ENCODE measurements at places on chromosomes 7 and 10.

GRCh38 chr7:45650404-45651394 is 76.5 kb downstream of the ADCY1 start:
- no peak for DNase-seq

DNA sequence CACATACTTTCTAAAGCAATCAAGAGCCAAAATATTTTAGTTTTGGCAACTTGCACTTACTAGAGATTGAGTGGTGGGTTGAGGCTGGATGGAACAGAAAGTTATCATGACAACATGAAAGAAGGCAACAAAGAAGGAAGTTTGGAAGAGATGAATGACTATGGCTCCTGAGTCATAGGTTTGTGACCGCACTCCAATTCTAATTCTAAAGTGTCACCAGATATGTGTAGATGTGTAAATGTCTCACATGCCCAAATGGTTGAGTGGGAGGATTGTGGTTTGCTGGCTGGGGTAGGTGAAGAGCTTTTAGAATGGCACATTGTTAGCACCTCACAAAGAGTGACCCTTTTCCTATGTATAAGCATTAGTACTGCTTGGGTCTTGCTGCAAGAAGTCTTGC is 20.2 kb downstream of the TAS2R16 start:
- DNase-seq, result no peak

DNA sequence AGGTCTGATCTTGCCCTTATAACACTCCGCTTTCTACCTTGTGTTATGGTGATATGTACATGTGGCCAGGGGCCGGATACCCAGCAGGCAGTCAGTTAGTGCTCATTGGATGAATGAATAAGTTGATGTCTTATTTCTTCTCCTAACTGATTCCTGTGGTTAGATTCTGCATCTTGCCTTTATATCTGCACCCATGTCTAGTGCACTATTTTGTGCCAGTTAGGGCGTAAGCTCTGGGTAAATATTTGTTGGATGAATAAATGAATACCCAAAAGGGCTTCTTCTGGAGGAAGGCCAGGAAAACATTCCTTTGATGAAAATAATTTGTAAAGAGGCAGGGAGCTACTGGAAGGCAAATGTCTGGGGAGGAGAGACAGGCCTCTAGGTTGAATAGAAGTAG is 148.2 kb downstream of the CHN2 start:
- DNase-seq, result no peak

DNA sequence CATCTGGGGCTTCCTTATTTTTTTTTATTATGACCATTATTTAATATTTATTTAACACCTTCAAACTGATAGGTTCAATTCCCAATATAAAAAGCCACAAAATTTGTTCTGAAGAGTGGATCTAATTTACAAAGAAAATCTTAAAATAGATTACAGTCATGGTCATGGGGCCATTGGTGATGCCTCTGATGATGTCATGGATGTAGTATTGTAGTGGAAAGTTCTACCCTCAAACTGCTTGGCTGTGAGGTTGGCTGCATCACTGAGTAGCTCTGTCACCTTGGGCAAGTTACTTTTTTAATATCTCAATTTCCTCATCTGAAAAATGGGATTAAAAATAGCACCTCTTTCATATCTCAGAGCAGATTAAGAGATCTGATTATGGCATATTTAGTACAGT is 128.5 kb downstream of the DKK1 start:
- no peak for DNase-seq

DNA sequence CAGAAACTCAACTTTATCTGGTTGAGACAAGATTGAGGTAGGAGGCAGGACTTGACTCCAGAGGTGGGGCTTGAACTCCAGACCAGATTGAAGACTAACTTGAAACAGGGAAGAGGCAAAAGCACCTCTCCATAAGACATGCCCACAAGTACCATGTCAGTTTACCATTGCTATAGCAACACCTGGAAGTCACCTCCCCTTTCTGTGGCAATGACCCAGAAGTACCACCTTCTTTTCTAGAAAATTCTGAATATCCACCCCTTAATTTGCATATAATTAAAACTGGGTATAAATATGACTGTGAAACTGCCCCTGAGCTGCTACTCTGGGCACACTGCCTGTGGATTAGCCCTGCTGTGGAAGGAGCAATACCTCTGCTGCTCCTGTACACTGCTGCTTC is 4.9 kb upstream of the TOMM7 start:
- no peak for DNase-seq

- peak; percentile 41 for DNase-seq
Measured at GRCh38 chr10:16787361-16787791, 29.8 kb downstream of the RSU1 start.

GRCh38 chr10:101607124-101607523 is 19.0 kb downstream of the DPCD start:
- DNase-seq, result no peak

- no peak for DNase-seq
Measured at GRCh38 chr7:30238721-30239441, 45.5 kb upstream of the ZNRF2 start.

GRCh38 chr7:50953303-50953702 is 170.6 kb upstream of the GRB10 start:
- DNase-seq, result no peak

GRCh38 chr7:36317276-36317675 is 72.4 kb upstream of the ANLN start:
- no peak for DNase-seq

- no peak for DNase-seq
Measured at GRCh38 chr7:152145853-152146466, 120.5 kb downstream of the GALNT11 start.

- no peak for DNase-seq
Measured at GRCh38 chr7:151726652-151727578, 150.0 kb downstream of the PRKAG2 start.

DNA sequence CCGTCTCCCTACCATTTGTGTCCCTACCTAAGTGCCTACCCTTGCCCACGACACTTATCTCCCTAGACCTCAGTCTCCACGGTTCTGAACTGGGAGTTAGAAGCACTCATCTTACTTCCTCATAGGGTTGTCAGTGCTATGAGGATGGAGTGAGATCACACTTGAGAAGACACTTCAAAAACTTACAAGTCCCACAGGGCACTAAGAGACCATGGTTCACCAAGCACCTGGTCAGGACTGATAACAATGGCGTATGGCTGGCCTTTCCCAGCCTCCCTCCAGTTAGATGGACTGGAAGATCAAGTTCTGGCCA is 43.2 kb downstream of the KCNMA1 start:
- DNase-seq, result no peak

GRCh38 chr7:7315851-7316250 is 133.5 kb downstream of the C1GALT1 start:
- DNase-seq, result no peak

- no peak for DNase-seq
Measured at GRCh38 chr10:62422068-62422590, 48.0 kb downstream of the ZNF365 start.

- DNase-seq, result no peak
Measured at GRCh38 chr7:64863969-64864368, 39.1 kb upstream of the ZNF273 start.

GRCh38 chr10:70656489-70656888 is 15.8 kb upstream of the ADAMTS14 start:
- DNase-seq, result peak; percentile 48

DNA sequence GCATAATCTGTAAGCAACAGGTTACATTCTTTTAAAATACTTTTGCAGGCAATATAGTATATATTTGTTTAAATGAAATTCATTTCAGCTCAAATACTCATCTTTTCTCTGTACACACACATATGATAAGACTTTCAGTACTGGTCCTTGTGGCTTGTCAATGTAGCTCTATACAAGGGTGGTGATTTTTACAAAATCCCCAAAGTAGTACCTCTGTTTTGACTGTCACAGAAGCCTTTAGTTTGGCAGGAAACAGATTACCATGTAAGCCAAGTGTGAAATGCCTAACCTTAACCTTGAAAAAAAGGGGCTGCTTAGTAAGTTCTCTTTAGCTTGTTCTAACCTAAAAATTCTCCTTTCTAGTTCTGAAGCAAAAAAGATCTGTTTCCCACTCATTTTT is 87.9 kb downstream of the KCND2 start:
- no peak for DNase-seq

DNA sequence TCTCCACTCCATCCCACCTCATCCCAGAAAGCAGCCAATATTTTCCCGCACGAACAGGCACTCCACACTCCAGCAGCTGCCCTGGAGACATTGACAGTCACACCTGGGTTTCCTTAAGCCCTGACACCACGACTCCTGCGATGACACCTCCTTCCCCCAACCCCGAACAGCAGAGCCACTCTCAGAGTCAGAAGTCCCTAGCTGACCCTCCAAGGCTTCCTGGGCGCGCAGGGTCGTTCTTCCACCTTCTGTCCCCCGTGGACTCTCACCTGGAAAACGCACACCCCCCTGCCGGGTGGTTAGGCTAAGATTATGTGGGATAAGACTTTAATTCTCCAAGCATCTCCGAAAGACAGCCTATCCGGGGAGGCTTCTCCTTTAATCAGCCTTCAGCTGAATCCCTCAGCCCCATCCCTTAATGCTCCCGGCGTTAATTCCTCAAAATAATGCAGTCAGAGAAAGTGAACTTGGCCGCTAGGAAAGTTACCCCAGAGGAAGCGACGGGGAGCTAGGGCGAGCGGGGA is 1.1 kb downstream of the DENND11 start:
- DNase-seq, result no peak

- DNase-seq, result no peak
Measured at GRCh38 chr10:62054408-62054807, 152.9 kb downstream of the ARID5B start.

- DNase-seq, result no peak
Measured at GRCh38 chr7:130149281-130150139, 55.7 kb downstream of the TMEM209 start.

GRCh38 chr10:32125023-32125422 is 68.8 kb upstream of the KIF5B start:
- DNase-seq, result no peak

DNA sequence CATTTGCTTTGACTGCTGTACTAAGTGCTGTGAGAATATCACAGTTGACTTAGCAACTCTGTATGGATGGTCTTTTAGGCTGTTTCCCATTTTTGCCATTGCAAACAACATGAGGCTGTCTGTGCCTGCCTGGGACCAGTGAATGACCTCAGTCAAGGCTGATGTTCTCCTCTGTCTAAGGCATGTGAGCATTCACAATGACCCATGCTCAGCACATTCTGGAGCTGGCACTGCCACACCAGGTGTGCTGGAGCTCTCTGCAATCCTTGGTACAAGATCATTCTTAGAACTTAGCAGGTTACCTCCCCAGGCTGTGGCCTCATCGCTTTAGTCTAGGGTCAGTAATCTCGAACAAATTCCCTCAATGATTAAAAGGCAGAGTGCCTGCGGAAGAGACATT is 61.9 kb downstream of the SH3PXD2A start:
- DNase-seq, result no peak

DNA sequence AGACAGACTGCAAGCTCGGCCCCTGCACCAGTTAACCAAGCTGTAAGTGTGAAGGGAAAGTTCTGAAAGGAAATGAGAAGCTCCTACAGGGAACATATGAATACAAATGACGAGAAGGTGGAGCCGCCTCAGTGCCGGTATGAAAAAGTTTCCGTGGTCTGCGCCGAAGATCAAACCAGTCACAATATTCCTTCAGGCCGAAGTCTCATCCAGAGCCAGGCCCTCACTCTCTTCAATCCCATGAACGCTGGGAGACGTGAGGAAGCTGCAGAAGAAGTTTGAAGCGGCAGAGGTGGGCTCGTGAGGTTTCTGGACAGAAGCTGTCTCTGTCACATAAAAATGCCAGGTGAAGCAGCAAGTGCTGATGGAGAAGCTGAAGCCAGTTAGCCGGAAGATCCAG is 71.9 kb downstream of the CFAP46 start:
- no peak for DNase-seq

- DNase-seq, result no peak
Measured at GRCh38 chr7:22554184-22554583, 54.2 kb upstream of the STEAP1B start.

DNA sequence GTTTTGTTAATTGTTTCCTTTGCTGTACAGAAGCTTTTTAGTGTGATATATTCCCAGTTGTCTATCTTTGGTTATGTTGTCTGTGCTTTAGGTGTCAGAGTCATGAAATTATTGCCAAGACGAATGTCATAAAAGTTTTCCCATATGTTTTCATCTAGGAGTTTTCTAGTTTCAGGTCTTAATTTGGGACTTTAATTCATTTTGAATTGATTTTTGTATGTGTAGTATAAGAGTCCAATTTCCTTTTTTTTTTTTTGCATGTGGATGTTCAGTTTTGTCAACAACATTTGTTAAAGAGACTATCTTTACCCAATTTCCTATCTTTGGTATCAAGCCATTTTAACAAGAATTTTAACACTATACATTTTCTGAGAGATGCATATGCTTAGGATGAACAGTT is 432.2 kb downstream of the CNTNAP2 start:
- no peak for DNase-seq

DNA sequence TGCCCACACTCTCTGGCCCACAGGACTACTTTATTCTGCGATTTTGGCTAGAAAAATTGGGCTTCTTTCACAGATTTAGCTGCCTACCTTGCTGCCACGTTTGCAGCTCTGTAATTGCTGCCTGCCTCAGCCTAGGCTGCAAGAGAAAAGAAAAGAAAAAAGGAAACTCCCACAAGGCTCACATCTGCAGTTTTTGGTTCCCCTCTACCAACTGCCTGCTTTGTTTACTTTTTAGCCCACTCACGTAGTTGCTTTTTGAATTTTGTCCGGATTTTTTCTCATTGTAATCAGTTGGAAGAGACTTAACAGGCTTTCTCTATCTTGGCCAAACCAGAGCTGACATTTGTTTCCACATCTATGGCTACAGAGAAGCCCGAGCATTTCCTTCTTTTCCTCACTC is 24.3 kb downstream of the SUN3 start:
- no peak for DNase-seq

GRCh38 chr10:115026056-115026745 is 67.0 kb upstream of the ATRNL1 start:
- no peak for DNase-seq

- DNase-seq, result no peak
Measured at GRCh38 chr7:79876848-79877252, 257.8 kb upstream of the GNAI1 start.

DNA sequence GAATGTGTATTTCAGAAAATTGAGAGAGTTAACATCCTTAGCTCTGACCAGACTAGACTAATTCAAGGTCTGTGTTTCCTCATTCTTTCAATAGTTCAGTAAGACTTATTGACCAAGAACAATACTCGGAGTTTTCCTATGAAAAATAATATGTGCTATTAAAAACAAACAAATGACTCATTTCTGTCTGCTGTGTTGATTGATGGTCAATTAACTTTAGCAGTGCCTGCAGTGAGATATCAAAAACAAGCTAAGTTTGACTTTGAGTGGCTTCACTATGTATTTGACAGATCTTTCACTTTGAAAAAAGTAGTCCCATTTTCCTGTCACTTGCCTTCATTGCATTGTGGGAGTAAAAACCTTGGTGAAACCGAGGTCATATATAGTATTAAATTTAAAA is 91.0 kb downstream of the GNAT3 start:
- no peak for DNase-seq

- no peak for DNase-seq
Measured at GRCh38 chr10:71604324-71605018, 115.1 kb downstream of the C10orf105 start.

GRCh38 chr10:33869481-33869880 is 535.0 kb upstream of the NRP1 start:
- DNase-seq, result no peak
